HS-27A (cell line): ENCODE measurements at places on chromosomes 7 and 10.

DNA sequence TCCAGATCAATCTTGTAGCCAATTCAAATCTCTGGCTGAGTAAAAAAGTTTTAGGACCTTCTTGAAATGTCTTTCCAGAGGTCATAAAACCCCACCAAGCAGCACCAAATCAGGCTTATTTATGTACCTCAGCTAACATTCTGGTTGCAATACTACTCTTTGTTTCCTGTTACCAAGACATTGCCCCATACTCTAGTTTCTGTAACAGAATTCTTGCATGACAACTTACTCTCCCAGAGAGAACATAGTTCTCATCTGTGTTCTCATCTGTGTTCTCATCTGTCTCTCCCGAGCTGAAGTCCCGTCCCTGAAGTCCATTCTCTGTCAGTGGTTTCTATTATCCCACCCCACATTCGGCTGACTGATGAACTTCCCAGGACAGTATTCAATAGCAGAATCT, 1285.1 kb downstream of the XPNPEP1 start:
- DNase-seq, result no peak

DNA sequence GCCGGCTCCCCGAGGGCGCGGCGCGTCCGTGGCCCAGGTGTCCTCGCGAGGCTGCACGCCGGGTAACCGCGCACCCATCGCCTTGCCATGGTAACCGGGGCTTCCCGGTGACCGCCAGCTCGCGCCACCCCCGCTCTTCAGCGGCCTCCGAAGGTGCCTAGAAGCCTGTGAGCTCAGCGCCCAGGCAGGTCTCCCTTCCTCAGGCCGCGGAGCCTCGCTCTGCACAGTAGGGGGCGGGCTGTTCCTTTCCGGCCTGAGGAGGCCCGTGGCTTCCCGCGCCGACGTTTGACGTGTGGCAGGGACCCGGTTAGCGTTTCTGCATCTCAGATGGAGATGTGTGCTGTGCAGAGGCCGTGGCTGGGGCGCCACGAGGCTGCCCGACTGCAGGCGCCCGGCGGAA, 117.1 kb downstream of the DYNC2I1 start:
- DNase-seq, result no peak

DNA sequence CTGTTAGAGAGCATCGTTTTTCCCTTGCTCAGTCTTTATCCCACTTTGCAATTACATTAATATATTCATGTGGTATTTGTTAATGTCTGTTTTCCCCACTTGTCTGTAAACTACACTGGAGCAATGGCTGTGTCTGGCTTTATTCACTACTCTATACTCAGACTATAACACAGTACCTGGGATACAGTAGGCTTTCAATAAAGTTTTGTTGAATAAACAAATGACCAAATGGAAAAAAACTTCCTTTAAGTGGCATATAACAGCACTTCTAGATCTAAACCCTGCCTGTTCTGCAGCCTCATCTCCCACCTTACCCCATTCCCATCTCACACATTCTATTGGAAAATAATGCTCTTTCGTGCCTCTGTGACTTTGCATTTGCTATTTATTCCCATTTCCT, 57.3 kb upstream of the SPOCK2 start:
- no peak for DNase-seq

DNA sequence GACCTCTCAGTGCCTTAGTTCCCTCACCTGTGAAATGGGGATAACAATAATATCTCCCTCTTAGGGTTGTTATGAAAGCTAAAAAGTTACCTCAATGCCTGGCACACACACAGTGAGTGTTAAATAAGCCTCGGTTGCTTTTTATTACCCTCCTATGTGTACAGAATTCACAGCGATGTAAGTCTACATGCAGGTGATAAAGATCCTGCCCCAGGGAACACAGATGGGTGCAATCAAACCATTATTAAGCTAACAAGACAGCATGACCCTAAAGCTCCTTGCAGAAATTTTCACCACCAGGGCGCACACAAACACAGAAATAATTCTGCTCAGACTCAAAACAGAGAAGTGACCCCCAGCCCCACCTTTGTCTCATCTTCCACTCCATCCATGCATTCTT, 261.9 kb downstream of the SNX10 start:
- DNase-seq, result no peak

- no peak for DNase-seq
Observed at GRCh38 chr7:157470701-157471131, 133.9 kb downstream of the DNAJB6 start.

DNA sequence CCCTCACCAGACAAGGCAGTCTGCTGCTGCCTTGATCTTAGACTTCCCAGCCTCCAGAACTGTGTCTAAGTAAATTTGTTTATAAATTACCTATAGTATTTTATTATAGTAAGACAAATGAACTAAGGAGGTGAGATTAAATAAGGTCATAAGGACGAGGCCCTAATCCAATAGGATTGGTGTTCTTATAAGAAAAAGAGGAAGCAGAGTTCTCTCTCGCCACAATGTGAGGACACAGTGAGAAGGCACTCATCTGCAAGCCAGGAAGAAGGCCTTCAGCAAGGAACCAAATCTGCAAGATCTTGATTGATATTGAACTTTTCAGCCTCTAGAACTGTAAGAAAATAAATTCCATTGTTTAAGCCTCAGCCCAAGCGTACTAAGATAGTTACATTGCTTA, 6.1 kb upstream of the ZNF438 start:
- DNase-seq, result no peak

DNA sequence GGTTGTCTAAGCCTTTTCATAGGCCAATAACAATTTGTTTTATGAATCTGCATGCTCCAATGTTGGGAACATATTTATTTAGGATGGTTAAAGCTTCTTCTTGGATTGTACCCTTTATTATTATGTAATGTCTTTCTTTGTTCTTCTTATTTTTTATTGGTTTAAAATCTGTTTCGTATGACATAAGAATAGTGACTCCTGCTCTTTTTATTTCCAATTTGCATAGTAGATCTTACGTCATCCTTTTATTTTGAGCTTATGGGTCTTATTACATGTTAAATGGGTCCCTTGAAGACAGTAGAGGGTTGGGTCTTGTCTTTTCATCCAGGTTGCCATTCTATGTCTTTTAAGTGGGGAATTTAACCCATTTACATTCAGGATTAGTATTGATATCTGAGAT, 561.9 kb upstream of the GHITM start:
- DNase-seq, result no peak

DNA sequence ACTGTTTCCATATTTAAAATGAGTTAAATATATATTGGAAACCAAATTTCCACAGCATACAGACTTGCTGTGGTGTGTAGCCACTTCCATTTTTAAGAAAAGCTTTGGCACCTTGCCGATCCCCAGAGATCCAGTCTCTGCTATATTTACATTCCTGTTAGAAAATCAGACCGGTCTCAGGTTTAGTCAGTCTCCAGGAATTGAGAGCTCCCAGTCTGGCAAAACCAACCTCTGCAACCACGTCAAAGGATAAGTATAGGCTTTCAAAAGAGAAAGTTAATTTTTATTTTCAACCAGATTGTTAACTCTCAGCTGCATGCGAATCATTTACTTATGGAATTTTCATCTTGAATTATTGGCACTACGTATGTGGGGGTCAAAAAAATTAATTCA, 28.2 kb downstream of the PUS7 start:
- DNase-seq, result peak; percentile 43

DNA sequence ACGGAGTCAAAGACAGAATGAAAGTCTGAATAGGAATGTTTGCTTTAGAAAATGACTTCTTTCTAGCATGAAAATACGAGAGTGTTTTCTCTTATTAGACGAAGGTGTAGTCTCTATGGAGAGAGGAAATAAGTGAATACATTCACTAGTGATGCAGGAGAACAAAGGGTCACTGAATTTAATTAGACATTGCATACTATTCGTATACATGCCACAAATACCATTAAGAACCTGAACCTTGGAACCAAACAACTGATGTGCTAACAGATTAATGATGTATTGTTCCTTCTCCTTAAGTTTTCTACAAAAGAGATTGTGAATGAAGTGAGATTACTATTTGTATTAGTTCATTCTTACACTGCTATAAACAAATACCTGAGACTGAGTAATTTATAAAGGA, 10.3 kb downstream of the THAP5 start:
- no peak for DNase-seq

DNA sequence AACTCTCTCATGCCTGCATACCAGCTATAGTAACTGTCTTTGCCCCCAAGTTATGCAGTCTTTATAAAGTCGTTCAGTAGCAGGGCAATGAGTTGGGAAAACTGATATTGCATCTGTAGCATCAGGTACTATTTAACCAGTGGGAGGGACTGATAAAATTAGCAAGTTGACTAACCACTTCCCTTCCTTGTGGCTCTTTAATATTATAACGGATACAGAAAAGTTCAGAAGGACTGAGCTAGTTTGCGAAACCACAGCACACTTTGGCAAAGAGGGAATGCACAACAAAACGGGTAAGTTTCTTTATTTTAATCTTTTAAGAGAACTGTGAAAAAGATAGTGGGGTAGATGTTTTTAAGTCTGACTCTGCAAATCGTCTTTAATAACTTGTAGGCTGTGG, 205.3 kb upstream of the HDAC9 start:
- no peak for DNase-seq

DNA sequence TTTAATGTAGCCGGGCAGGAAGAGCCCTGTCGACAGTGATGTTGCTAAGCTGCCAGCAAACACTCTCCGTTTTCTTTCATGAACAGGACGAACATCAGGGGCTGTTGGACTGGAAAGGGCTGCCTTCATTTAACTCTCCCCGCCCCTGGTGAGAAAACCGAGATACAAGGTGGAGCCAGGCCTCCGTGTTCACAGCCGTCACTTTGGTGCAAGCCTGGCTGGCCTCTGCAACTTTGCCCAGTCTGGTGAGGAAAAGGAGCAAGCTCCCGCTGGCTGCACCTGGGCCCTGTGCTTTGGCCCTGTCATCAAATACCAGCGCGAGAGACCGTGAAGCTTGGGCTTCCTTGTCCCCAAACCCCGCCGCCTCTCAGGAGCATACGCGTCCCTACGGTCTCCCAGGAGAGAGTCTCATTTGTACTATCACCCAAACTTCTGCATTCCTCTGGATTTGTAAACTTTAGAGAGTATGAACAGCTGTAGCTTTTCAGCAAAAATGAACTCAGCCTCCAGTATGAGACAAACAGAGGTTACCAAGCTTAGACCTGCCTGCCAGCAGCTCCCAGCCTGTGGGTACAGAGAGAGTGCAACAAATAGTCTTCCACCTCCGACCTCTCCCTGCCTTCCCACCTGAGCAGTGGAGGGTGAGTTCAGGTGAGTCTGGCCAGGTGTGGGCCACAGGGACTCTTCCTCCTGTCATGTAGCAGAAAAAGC, 445.3 kb upstream of the MGMT start:
- DNase-seq, result no peak

- DNase-seq, result no peak
Observed at GRCh38 chr10:58399410-58399809, 14.2 kb downstream of the TFAM start.

DNA sequence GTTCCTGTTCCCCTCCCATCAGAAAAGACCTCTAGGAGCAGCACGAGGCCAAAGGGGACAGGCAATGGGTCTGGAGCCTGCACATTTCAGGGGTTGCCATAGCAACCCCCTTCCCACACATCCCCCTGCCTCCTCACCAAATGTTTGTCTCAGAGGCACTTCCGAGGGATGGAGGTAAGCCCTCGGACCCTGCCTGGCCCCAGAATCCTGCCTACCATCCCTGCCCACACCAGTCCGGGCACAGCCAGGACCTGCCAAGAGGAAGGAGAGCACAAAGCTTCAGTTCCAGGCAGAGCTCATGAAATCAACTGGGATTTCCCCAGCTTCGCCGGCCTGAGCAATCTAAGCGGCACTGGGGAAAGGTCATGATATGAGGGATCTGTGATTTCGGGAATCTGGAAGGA, 175.0 kb upstream of the PLXNA4 start:
- no peak for DNase-seq

GRCh38 chr7:21916629-21917028, 29.1 kb downstream of the CDCA7L start:
- no peak for DNase-seq

DNA sequence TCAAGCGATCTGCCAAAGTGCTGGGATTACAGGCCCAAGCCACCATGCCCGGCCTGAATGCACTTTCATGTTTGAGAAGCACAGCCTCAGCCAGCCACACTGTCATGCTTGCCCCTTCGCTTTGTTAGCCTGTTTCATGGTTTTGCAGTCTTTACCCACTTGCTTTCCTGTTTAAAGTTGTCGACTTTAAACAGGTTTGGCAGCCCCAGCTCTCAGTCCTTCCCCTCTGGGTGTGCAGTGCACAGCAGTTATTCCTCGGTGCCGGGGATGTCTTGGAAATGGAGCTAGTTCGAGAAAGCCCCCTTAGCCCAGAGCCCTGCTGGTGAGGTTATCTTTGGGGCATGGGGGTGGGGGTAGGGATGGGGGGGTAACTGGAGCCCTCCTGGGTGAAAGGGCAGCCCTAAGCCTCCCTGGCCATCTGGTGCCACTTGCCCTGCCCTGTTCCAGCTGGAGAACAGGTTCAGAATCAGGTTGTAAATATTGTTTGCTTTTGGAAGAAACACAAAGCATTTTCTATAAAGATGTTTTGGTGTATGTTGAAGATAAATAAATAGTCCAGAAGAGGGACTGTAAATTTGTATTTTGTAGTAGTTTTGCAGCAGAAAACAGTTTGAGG, 14.8 kb downstream of the TSPAN14 start:
- no peak for DNase-seq

- DNase-seq, result no peak
Observed at GRCh38 chr7:94003446-94004023, 620 bp downstream of the BET1 start.

- DNase-seq, result no peak
Observed at GRCh38 chr10:73759512-73760115, 15.4 kb downstream of the SEC24C start.

GRCh38 chr10:110460111-110460809, 37.4 kb upstream of the DUSP5 start:
- DNase-seq, result no peak

- no peak for DNase-seq
Observed at GRCh38 chr7:128174386-128174785, 66.7 kb upstream of the LEP start.

DNA sequence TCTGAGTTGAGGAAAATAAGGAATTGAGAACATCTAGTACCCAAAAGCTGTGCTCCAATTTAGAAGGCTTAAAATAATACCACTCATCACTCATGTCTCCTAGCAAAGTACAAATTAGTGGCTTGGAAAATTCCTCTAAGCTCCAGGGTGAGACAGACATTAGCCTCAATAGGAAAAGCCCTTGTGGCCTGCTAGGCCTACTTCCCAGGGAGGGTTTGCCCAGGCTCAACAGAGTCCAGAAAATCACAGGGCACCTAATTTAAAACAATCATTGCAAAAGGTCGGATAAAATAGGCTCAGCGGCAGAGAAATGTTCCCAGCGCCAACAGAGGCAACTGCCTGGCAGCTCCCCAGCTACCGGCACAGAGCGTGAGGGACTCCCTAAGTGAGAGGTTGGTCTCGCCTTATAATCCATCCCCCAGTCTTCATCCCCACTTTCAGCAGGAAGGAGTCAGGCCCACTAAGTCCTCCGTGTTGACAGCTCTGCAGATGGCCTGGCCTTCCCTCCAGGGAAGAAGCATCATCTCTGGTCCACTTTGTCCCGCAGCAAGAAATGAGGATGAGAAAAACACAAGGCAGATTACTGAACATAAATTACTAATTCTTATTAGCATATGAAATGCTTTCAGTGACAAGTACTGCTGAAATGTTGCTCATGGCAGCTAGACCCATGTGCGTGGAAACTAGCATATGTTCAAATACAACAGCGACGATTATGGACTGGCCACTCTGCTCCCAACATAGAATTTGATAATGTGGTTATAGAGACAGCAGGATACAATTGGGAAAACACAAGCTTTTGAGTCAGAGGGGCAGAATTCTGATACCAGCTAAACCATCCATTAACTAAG, 1177.7 kb upstream of the AUTS2 start:
- DNase-seq, result no peak

GRCh38 chr10:78349165-78349516, 315.5 kb downstream of the RPS24 start:
- DNase-seq, result no peak
